NCI-H2081 (cell line): ENCODE measurements at places on chromosomes 1 and 21.

- no peak for DNase-seq
Observed at GRCh38 chr1:67460676-67461500, 30.7 kb upstream of the SERBP1 start.

- no peak for DNase-seq
Observed at GRCh38 chr1:25431955-25432719, 1.4 kb downstream of the MACO1 start.

GRCh38 chr1:101453844-101454243, 217.0 kb downstream of the S1PR1 start:
- DNase-seq = no peak

- peak; percentile 61 for DNase-seq
Observed at GRCh38 chr1:21651214-21652042, 17.7 kb downstream of the RAP1GAP start.

GRCh38 chr1:5009376-5010065, 355.1 kb downstream of the AJAP1 start:
- DNase-seq = no peak

GRCh38 chr1:6596886-6597776, 5.5 kb downstream of the KLHL21 start:
- DNase-seq = no peak

DNA sequence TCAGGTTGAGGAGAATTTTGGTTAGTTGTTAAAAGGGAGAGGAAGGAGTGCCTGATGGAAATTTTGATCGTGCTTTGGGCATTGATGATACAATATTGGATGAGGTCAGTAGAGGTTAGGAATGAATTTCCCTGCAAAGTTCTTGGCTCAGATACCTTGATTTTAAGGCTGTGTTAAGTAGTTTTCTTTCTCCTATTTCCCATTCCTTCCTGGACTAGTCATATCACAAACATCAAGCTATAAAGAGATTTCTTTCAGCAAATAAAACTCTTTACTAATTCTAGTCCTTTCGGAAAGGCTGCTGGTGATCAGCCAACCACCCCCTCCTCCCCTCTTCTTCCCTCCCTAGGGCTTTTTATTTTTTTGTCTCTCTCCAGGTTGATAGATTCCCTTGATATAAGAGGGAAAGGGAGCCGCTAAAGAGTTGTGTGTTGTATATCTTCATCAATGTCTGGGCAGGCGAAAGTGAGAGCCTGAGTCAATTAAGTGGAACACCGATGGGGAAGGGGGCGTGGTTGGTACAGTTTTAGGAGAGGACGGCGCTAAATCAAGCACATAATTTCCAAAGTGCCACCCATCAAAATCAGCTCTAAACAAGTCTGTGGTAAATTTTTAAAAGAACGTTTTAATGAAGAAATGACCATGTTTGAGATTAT, 100.1 kb upstream of the PLXNA2 start:
- no peak for DNase-seq

DNA sequence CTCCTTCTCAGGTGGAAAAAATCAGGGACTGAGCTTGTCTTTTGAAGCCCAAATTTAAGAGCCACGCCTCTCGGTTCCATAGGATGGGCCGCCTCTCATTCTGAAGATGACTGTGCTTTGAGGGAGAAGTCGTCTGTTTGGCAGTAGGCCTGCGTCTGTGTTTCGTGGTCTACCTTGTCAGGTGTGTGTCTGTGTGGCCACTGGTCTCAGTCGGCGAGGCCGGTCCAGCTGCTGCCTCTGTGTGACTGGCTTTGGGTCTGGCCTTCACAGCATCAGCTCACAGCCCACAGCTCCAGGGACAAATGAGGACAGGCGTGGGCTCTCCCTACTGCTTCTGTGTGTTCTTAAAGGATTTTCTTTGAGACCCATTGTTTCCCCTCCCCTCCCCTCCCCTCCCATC, 50.3 kb downstream of the B3GALT5 start:
- no peak for DNase-seq

- peak; percentile 86 for DNase-seq
Observed at GRCh38 chr21:16587141-16587581, 857.4 kb downstream of the USP25 start.

- no peak for DNase-seq
Observed at GRCh38 chr21:36567216-36567885, 87.4 kb upstream of the CLDN14 start.

GRCh38 chr1:248788327-248788726, 32.8 kb upstream of the LYPD8 start:
- no peak for DNase-seq

- DNase-seq = no peak
Observed at GRCh38 chr1:72412286-72412685, 129.9 kb upstream of the NEGR1 start.

GRCh38 chr1:56696663-56697062, 51.5 kb downstream of the PRKAA2 start:
- DNase-seq = no peak

DNA sequence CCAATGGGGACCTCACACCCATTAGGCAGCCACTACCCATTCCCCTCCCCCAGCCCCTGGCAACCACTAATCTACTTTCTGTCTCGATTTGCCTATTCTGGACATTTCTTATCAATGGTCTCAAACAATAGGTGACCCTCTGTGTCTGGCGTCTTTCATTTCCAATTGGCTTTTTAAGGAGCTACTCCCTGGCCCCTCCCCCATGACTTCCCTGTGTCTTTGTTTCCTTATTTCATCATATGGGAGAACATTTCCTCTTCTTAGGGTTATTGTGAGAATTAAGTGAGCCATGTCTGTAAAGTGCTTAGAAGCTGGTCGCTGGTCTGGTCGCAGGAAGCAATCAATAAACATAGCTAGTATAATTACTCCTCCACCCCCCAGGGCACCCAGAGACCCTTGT, 80.9 kb downstream of the SPSB1 start:
- DNase-seq = no peak

- peak; percentile 27 for DNase-seq
Observed at GRCh38 chr1:201531551-201532425, 7.1 kb upstream of the NAV1 start.

DNA sequence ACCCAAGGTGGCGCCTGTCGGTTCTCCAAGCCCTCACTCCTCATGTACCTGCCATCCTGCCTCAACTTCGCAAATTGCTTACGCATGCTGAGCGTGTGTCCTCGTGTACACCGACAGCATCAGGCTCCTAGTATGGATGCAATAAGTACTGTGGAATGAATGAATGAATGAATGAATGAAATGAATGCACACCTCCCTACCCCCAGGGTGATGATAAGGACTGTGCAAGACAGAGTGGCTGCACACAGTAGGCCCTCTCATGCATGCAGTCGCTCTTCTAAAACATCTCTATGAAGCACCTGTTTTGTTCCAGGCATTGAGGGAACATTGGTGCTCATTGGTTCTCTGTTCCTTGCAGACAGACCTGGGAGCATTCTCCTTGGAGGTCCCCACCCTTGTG, 49.8 kb upstream of the H6PD start:
- no peak for DNase-seq

DNA sequence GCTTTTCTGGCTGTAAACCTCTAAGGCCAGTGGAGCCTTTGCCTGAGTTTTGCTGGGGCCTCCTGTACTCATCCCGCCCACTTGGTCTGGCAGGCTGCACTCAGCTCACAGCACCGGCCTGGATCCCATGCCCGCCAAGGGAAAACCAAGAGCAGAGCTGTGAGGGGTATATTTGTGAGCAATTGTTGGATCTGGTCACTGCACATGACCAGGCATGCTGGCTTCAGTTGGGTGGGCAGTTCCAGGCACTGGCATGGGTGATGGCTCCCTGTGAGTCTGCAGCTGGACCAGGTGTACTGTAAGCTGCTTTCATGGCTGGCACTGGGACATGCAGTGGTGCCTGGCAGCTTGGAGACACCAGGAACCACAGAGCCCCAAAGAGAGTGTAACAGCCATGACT, 563.1 kb upstream of the RGS18 start:
- no peak for DNase-seq

- DNase-seq = no peak
Observed at GRCh38 chr21:34075760-34076660, 2.6 kb downstream of the MRPS6 start.
